ENCODE measurements at places on chromosomes 16 and 17.

GRCh38 chr16:80791411-80791810, 13.0 kb downstream of the CDYL2 start:
- DNase-seq: no peak

- DNase-seq: no peak
Observed at GRCh38 chr16:55434000-55434399, 45.0 kb upstream of the MMP2 start.

DNA sequence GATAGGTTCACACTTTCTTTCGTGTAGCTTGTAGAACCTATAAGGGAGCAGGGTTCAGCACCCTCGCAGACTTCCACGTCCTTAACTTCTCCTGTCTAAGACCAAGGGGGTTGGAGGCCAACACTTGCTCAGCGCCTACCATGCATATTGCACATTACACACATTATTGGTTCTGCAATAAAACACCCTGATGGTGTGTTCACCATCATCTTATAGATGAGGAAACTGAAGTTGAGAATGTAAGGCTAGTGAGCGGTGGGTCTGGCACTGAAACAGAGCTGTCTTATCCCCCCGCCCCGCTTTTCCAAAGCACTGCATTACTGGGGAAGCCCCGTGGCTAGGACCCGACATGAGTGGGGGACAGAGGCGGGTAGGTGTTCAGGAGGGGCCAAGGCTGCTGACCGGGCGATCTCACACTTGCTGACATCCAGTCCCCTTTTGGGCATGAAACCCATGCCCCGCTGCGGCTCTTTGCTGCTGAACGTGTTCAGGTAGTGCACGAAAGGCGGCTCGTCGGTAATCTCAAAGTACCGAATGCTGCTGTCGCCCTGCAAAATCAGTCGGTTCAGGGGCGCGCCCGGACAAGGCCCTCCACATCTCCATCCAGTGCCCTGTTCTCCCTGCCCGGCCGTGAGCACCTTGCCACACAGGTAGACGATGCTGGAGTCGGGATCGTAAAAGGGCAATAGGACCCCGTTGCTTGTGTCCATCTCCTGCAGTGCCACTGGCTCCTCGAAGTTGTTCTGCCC, 6.2 kb downstream of the CORO6 start:
- no peak for DNase-seq

DNA sequence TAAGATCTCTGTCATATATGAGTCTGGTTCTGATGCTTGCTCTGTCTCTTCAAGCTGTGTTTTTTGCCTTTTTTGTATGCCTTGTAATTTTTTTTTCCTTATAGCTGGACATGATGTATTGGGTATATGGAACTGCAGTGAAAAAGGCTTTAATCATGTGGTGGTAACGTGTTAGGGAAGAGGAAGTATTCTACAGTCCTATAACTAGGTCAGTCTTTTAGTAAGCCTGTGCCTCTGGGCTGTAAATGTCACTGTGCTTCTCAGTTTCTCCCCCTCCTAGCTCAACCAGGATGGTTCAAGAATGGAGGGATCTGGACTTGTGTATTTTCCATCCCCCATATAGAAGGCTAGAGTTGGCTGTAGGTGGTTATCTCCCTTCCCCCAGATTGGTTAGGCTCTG, 202.3 kb upstream of the AXIN2 start:
- no peak for DNase-seq

DNA sequence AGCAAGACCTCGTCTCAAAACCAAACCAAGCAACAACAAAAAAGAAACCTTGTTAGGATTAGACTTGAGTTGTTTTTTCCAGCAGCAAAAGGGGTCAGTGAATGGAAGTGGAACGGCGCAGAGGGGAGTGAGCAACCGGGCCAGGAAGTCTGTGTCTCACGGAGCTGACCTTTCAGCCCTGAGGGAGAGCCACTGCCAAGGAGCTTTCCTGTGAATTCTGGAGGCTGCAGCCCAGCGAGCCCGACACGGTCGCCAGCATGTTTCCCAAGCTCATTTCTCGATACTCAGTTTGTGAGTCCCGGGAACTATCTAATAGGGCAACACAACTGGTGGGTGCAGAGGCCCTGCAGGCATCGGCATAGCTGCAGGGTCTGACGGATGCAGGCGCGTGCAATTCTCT, 19.6 kb downstream of the TELO2 start:
- no peak for DNase-seq
